ENCODE measurements at places on chromosomes 16 and 17.

DNA sequence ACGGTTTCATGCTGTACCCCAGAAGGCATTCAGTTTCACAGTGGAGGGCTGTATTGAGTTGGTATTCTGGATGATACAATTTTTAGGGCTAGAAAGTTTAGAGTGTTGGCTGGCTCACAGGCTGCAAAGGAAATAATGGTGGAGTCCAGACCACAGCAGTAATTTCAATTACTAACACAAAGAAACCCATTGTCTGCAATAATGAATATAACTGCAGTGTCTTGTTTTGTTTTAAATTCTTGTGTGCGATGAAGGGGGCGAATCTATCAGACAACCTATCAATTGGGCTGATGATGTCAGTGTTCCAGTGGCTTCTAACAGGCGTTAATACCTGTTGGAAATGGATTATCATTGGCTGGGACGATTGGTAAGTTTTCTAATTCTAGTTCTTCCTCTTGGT is 1.5 kb downstream of the SP2 start:
- DNase-seq: no peak

GRCh38 chr17:41941168-41941567 is 10.8 kb downstream of the ODAD4 start:
- no peak for DNase-seq

DNA sequence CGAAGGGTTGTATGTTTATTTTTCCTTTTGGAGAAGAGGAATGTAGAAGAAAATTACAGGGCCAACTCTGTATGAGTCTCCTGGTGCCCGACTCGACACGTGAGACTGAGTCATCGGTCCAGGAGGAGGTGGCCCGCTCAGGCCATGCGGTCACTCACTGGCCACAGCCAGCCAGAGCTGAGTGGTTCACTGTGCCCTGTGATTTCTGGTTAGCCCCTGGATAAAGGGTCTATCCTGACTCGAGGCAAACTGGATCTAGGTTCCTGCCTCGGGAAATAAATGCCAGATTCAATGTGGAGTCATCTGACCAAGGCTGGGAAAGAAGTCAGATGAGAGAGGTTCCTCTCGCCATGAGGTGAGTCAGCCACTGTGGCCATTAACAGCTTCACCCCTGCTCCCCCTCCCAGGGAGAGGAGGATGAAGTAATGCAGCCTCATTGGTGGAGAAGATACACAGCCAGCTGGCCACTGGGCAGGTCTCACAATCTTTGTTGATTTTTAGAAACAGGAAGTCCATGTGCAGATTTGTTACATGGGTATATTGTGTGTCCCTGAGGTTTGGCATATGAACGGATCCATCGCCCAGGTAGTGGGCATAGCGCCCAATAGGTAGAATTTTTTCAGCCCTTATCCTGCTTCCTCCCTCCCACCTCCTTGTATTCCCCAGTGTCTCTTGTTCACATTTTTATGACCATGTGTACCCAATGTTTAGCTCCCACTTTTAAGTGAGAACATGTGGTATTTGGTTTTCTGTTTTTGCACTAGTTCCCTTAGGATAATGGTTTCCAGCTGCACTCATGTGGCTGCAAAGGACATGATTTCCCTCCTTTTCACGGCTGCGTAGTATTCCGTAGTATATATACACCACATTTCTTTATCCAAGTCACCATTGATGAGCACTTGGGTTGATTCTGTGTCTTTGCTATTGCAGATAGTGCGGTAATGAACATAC is 21.7 kb upstream of the USP36 start:
- no peak for DNase-seq

DNA sequence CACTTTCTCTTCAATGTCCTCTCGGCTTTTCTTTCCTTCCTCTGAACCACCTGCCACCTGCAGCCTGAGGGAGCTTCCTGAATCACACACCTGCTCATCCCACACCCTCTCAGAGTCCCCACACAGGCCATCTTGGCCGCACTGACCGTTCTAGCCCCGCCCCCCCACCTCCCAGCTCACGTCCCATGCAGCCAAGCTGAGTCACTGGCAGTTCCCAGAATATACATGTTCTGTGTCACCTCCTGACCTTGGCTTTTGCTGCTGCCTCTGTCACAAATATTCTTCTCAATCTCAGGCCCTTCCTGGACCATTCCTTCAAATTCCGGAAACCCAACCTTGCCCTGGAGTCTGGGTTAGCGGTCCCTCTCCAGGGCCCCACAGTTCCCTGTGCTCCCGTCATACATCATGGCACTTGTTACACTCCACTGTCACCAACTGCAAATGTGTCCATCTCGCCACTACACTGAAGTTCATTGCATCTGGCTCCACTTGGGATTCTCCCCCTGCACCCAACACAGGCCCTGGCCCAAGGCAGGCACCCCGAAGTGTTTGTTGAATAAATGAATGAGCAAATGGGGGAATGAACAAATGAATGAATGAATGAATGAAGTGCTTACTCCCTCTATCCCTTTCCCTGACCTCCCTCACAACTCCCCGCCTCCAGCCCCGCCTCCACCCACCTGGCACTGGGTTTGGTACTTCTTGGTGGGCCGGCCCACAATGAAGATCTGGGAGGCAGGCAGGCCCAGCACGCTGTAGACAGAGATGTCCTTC is 12.8 kb downstream of the PIMREG start:
- DNase-seq: no peak

All from stimulated activated CD8-positive, alpha-beta memory T cell treated with anti-CD3 and anti-CD28 coated beads, Interleukin-7, amount 100 ng/mL, for 1 hour (primary cell).